ENCODE measurements at places on chromosomes 2 and 18. TPM values are rescaled to one million over a fixed set of nuclear protein-coding genes. Genes with fewer than 3 reads are reported as not detected.

Gene MTA3
- 27.7 TPM for total RNA-seq

Gene APCDD1
- not detected for total RNA-seq

Gene TSHZ1
- total RNA-seq: 3.3 TPM

Gene GPAT2
- 1.0 TPM for total RNA-seq

Gene SNORC
- total RNA-seq: 0.79 TPM

Gene MC5R
- total RNA-seq: not detected

Gene ZAP70
- total RNA-seq: 0.16 TPM

Gene SCG2
- total RNA-seq: 0.09 TPM

Gene FMNL2
- 31.8 TPM for total RNA-seq

Gene DRC1
- under 0.01 TPM for total RNA-seq

Gene TUBB8B
- total RNA-seq: not detected

Gene UGT1A4
- total RNA-seq: not detected

Gene TRIM43
- total RNA-seq: not detected

Gene ADAM23
- total RNA-seq: 11.1 TPM

Gene CLEC4F
- total RNA-seq: not detected

Gene GKN2
- not detected for total RNA-seq

Gene HJURP
- 0.26 TPM for total RNA-seq

Gene PARD3B
- total RNA-seq: 17.0 TPM

Gene DAW1
- 0.16 TPM for total RNA-seq

Gene PLGLB1
- 0.32 TPM for total RNA-seq

Gene MDH1B
- 3.2 TPM for total RNA-seq

Gene TPGS2
- total RNA-seq: 101 TPM

Gene RAPGEF4
- total RNA-seq: 1.9 TPM

Gene SKA1
- 0.95 TPM for total RNA-seq

Gene TBR1
- not detected for total RNA-seq

Gene C2orf78
- total RNA-seq: not detected

Gene PCARE
- not detected for total RNA-seq

Gene ALK
- total RNA-seq: 0.16 TPM

Gene FN1
- 2,780 TPM for total RNA-seq

Gene RBBP8
- 7.9 TPM for total RNA-seq

Gene MYO7B
- total RNA-seq: not detected

Gene RABL2A
- 18.4 TPM for total RNA-seq

Gene MYL12B
- total RNA-seq: 398 TPM
